ENCODE measurements at places on chromosomes 3 and 15.

GRCh38 chr3:43175541-43175940, 69.7 kb upstream of the POMGNT2 start:
- DNase-seq, result no peak

- no peak for DNase-seq
Observed at GRCh38 chr3:190070622-190071347, 49.9 kb downstream of the P3H2 start.

DNA sequence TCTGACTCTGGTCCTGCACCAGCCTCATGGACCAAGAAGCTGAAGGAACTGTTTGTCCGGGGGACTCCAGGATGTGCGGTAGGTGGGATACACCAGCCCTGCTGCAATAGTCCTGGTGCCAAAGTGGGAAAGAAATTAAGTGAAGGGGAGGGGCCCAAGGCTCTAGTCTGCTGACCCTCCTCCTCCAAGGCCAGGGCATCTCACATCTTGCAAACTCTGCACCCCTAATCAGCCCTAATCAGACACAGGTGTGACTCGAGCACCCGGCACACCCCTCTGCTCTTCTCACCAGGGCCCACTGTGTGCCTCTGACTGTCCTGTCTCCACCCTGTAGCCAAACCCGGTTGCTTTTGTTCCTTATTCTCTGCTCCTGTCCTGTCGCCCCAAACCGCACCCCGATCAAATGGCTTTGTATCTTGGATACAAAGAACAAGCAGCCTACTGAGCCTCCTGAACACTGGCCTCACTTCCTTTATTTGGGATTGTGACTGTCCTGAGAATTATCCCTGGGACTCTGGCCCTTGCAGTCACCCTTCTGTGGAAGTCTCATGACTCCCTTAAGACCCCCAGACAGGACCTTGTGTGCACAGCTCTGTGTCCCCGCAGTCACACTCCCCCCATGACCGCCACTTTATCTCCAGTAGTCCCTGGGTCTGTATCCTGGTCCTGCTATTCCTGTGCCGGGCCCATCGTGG, 26.7 kb upstream of the SLC41A3 start:
- DNase-seq, result no peak

DNA sequence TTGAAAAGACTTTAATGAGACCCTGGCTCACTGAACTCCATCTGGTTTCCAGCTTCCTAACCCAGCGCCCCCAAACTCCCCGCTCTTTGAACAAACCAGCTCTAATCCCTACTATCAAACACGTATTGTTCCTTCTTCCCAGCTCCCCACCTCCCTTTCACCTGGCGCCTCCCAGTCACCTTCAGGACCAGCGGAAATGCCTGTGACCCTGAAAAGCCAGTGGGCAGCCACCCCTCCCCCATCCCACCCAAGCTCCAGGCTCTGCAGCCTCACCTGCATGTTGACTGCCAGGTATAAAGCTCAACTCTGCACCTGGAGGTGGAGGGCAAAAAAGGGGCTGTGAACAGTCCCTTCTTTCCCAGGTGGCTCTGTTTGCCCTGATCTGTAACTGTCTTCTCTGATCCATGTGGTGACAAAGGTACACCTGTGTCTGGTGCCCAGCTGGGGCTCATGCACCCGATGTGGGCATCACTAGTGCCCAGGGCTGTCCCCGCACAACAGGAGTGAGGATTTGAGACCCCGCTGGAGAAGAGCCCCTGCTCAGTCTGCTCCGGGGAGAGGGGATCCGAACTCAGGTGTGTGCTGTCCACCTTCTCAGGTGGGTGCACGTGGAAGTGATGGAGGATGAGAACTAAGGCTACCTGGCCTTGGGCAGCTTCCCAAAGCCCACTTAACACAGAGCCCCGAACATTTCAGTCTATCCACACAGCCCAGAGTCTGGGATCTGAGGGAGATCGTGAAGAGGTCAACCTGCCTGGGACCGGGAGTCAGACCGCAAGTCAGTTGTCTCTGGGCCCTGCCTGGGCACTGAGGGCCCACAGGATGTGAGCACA, 128.9 kb downstream of the NSMCE3 start:
- no peak for DNase-seq

GRCh38 chr3:55406696-55407425, 80.2 kb downstream of the WNT5A start:
- no peak for DNase-seq

GRCh38 chr3:129313665-129314385, 35.2 kb downstream of the HMCES start:
- no peak for DNase-seq

DNA sequence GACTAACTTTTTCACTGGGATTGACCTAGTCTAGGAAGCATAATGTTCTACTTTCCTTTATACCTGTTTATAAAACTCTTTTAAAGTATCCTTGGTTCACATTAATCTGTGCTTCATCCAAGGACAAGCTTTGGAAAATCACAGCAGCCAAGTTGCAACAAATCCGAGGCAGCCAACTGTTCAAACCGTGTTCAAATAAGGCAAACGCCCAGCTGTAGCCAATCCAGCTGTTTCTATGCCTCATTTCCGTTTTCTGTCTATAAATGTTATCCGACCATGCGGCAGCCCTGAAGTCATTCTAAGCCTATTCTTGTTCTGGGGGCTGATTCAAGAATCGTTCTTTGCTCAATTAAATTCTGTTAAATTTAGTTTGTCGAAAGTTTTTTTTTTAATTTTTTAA, 78.3 kb downstream of the FMN1 start:
- DNase-seq, result no peak

DNA sequence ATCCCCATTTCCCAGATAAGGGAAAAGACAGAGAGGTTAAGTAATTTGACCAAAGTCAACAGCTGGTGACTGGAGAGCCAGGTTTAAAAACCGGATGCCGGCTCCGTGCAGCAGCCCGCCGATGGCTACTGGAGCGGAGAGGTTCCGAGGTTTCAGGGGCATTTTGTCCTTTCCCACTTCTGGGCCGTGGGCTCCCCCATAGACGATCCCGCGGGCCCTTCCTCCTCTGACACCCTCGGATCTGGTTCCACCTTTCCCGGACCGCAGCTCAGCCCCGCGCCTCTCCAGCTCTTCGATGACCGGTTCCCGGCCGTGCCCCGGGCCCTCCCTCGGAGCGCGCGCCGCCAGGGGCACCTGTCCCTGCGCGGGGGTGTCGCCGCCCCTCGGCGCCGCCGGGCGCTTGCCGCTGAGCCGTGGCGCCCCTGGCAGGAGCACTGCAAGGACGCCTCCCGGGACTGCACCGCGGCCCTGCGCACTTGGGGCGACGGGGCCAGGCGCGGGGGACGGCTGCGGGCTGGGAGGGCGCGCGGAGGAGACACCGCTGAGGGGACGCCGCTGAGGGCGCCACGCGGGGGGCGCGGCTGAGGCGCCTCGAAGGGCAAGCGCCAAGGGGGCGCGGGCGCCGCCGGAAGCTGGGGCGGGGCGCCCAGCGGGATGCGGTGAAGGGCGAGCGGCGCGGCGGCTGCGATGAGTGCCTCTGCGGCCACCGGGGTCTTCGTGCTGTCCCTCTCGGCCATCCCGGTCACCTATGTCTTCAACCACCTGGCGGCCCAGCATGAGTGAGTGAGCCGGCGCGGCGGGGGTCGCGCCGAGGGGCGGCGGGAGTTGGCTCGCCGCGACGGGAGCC, at the start of gene TM6SF1:
TM6SF1 (plus strand) TSS at position 652 of the 847 bp plus-strand sequence; CDS start at position 688, 36 bp downstream.
- peak; percentile 19 for DNase-seq

- peak; percentile 28 for DNase-seq
Observed at GRCh38 chr15:85543741-85544155, 163.3 kb downstream of the AKAP13 start.

DNA sequence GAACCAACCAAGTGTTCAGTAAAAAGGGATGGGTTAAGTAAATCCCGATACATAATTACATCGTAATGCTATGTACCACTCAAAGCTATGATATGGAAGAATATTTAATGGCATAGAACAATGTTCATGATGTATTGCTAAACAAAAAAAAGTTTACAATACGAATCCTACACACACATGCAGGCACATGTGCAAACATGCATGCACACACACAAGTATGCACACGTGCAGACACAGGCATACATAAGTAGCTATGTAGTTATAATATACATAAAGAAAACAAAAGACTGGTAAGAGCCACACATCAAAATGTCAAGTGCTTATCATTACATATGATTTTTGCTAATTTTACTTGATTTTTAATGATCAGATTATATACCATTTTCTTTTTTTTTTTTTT, 74.2 kb downstream of the ARRDC4 start:
- no peak for DNase-seq

DNA sequence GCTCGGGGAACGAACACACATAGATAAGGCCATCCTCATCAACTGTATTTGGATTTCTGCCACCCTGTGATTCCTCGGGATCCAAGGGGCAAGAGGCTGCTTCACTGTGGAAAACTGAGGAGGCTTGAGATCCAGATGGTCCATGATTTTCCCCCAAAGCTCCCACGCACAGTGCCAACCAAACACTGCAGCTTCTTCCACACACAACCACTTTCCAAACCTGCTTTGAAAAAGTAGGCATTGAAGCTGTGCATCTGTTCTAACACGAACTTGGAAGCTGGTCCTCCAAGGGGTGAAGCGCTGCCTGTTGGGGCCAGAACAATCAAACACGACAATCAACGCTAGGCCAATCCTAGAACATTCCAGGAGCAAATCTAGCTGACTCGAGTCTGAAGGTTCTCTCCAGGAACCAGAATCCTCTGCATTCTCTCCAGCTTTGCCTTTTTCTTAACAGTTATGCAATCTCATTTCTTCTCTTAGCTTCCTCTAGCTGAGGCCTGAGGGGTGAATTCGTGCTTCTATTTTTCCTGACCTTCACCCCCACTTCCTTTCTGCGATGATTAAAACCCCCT, 104.4 kb downstream of the LRRK1 start:
- no peak for DNase-seq

DNA sequence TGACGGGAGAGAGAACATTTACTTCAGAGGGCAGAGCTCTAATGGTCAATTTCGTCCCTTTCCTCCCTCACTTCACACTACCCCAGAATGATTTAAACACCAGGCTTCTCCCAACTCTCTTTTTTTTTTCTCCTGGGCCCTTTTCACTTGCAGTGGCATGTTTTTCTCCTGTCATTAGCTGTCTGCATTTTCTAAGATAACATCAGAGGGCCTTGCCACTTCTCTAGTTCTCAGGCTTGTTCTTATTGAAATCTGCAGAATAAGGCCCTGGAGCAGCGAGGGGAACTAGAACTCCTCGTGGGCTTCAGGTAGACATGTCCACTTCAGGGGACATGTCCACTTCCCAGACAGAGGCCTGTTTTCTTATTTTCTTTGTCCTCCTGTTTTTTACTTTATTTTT, 514.4 kb upstream of the TBL1XR1 start:
- no peak for DNase-seq

- DNase-seq, result no peak
Observed at GRCh38 chr3:128588147-128588546, 62.5 kb downstream of the RPN1 start.

DNA sequence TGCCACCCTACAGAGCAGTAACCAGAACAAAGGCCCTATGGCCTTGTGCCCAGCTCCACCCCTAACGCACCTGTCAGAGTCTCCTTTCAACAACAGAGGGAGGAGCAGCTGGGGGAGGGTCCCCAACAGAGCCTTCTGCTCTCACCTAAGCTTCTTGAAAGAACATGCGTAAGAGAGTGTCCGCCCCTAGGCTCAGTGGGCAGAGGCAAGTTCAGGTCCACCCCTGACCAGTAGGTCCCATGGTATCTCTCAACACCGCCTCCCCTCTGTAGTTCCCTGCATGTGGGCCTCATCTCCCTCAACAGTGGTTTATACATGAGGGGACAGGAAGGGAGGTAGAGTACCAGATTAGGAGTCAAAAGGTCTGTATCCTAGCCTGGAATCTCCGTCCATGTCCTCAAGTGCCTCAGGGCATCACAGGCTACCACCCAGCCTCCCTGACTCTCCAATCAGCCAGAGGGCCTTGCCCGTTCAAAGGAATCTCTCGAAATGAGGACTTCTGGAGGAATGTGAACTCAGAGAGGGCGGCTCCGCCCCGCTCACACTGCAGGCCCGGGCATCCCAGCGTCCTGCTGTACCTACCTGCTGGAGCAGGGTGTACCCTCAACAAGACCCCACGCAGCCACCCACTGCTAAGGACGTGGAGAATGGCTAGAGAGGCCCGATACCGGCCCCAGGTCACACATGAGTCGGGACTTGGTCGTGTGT, 680 bp downstream of the POC1A start:
- no peak for DNase-seq

GRCh38 chr3:100697723-100698285, 11.5 kb upstream of the TFG start:
- DNase-seq, result no peak

GRCh38 chr3:30142946-30143345, 463.5 kb upstream of the TGFBR2 start:
- DNase-seq, result no peak

- DNase-seq, result no peak
Observed at GRCh38 chr3:45753095-45753494, 43.2 kb downstream of the SLC6A20 start.
